ENCODE measurements at places on chromosomes 2 and 18.

GRCh38 chr2:84879584-84880394, 1.1 kb downstream of the TRABD2A start:
- DNase-seq: no peak

- DNase-seq: no peak
Measured at GRCh38 chr2:197809064-197809463, 4.7 kb downstream of the PLCL1 start.

DNA sequence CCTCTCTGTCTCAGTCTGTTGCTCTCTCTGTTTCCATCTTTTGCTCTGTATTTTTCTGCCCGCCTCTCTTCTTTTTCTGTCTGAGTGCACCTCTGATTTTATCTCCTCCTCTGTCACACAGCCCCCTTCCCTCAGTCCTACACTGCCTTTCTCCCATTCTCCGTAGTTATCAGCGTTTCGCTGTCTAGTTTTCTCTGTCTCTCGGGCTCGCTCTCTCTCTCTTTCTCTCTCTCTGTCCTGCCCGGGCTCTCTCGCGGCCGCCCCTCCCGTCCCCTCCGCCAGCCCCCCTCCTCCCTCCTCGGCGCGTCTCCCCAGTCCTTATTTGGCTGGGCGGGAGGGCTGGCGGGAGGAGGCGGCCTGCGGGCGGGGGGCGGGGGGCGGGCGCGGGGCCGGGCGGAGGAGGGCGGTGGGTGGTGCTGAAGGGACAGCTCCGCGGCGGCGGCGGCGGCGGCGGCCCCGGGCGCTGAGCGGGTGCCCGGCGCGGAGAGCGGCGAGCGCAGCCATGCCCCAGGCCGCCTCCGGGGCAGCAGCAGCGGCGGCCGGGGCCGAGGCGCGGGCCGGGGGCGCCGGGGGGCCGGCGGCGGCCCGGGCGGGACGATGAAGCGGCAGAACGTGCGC, at the start of gene KCNK3:
Gene KCNK3, plus strand, starts transcription at position 444 of the 618 bp plus-strand sequence. Its CDS starts 154 bp downstream, at position 598.
- peak; percentile 80 for DNase-seq

DNA sequence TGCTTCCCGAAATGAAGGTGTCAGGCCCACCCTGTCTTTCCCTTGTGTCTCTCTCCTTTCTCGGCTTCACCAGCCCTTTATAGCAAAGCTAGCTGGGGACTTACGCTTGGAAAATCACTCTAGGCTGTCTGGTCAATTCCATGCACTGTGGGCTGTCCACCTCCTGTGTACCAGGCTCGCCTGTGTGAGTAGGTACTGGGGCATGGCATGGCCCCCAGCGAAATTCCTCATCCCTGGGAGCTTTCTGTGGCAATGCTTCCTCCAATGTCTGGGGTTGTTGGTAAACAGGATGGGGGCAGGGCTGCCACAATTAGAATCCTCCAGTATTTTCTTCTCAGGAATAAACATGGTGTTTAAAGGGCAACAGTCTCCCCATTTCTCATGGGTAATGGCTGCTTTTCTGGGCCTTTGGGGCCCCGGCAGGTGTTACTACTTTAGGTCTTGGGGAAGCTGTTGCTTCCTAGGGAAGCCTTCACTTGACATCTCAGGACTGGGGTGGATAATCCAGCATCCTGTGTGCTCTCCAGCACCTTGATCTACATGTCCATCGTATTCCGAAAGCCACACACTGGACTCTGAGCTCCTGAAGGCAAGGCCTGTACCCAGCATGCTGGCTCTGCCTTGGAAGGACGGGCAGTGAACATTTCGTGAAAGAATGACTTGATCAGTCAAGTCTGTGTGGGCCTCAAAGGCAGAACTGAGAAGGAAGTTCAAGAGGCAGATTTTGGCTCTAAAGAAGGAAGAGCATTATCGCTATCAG, 21.1 kb downstream of the RHOB start:
- DNase-seq: no peak

DNA sequence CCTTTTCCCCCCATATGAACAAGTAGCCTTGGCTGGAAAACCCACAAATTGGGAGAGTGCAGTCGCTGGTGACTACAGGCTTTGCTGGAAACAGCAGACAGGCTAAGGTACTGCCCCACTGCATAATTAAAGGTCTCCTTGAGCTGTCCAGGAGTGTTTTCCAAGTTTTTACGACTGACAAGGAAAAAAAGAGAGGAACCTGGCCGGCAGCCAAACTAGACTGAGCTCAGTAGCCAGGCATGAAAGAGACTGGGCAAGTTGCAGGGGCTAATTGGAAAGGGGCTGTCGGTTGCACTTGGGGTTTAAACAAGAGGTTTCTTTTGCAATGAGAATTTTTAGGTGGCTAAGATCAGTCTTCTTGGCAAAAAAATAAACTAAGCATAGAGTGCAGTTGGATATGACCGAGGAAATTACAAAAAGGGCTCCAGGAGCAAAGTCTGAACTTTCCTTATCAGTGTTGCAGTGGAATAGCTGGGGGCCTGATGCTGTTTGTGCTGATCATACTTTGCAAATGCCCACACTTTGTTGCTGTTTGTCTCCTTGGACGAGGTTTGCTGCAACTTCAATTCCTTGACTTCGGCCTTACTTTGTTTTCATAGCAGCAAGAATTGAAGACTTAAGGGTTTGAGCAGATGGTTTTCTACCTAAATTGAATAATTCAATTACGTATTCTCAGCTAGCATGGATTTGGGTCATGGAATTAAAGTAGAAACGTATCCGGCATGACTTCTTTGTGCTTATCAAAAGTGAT, 2.1 kb downstream of the GULP1 start:
- DNase-seq: no peak

DNA sequence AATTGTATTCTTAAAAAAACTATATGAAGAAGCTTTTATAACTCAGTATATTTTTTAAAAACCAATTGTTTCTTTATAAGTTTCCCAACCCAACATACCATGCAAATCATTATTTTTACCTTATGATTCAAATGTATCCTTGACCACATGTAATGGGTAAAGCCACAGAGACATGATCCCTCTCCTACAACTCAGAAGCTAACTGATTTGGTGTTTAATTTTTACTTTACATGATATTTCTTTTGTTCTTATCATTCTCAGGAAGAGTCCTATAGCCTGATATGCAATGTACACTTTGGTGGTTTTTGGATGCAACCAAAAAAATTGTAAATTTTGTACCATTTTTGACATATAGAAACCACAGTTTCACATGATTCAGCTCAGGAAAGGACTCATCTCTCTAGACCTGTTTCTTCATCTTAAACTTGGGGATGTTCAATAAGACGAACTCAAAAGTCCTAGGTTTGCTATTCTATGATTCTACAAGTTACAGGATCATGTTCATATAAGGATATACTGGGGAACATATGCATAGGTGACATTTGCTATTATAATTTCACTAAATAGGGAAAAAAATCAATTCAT, 85.2 kb upstream of the RBBP8 start:
- DNase-seq: no peak

DNA sequence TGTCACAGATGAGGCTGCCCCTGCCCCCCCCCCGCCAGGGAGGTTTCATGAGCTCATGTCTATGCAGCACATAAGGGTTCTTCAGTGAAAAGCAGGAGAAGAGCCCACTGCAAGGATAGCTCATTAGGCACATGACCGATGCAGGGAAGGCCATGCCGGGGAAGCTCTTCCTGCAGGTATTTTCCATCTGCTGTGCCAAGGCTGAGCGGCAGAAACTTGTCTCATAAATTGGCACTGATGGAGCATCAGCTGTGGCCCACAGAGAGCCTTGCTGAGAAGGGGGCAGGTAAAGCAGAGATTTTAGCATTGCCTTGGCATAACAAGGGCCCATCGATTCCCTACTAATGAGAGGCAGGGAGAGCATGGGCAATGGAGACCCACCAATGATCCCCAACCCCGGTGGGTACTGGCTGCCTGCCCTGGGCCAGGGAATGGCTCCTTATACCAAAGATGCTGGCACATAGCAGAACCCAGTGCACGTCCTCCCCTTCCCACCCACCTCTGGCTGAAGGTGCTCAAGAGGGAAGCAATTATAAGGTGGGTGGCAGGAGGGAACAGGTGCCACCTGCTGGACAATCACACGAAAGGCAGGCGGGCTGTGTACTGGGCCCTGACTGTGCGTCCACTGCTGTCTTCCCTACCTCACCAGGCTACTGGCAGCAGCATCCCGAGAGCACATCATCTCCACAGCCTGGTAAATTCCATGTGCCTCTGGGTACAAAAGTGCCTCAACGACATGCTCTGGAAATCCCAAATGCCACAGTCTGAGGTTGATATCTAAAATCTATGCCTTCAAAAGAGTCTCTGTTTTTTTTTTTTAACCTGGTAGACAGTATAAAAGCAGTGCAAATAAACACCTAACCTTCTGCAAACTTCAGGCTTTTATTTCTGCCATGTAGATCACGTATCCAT, 41.4 kb downstream of the STEAP3 start:
- peak; percentile 66 for DNase-seq

GRCh38 chr2:84319581-84319980, 139.5 kb downstream of the SUCLG1 start:
- no peak for DNase-seq

DNA sequence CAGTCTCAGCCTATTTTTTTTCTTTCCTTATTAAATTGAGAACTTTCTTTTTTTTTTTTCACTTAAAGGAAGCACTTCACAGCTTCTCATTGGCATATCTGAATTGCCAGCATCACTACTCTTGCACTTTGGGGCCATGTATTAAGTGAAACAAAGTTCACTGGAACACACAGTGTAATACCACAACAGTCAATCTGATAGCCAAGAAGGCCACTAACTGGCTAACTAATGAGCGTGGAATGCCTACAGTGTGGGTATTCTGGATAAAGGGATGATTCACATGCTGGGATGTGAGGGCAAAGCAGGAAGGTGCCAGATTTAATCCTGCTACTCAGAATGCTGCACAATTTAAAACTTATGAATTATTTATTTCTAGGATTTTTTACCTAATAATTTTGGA, 11.7 kb upstream of the C18orf63 start:
- no peak for DNase-seq

GRCh38 chr18:57728941-57729511, 74.1 kb downstream of the ATP8B1 start:
- DNase-seq: no peak

- no peak for DNase-seq
Measured at GRCh38 chr2:179939259-179939658, 67.8 kb downstream of the CWC22 start.

DNA sequence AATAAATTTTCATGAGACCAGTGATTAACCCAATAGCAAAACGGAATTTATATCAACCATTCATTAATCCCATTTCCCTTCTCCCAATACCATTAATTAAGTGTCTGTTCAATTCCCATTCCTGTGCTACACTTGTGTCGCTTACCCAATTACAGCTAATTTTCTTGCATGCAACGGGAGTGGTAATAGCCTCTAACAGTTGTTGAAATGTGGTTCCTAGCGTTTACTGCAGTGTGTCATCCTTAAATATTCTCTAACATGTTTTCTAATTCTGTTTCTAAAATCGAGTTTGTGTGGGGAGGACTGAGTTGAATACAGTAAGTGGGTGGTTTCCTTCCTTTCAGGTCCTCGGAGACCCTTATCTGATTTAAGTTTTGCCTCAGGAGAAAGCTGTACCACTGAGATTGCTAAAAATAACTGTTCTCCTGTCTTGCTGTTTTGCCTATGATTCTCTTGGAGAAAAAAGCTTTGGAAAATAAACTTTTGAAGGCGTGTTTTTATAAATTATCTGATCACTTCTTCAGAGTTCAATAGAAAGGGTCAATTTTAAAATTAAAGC, 59.3 kb upstream of the LRRTM1 start:
- DNase-seq: no peak

GRCh38 chr2:237772513-237772912, 26.1 kb upstream of the RBM44 start:
- DNase-seq: no peak

GRCh38 chr2:3487028-3487425, 32.3 kb downstream of the ADI1 start:
- peak; percentile 24 for DNase-seq

DNA sequence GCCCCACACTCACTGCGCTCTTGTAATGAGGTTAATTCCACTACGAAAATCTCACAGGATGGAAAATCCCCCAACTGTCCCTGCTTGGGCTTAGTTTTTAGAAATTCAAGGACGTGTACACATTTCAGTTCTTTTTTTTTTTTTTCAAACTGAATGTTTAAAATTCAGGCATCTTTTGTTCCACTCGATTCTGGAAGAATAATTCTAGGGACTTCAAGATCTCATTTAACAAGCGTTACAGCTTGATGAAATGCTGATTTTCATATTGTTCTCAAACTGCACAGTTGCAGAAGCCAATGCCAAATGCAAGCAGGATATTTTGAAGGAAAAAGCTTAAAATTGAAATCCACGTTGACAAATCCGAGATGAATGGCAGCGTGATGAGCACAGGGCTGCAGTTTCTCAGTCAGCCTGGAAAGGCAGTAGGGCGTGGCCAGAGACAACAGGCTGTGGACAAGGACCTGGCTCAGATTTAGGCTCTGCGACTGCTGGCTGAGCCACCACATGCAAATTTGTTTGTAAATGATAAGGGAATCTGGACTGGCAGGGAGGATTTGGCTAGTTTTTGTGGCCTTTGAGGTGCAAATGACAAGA, 128.1 kb upstream of the MYCN start:
- no peak for DNase-seq

- no peak for DNase-seq
Measured at GRCh38 chr2:231960810-231961348, 634 bp upstream of the DIS3L2 start.

DNA sequence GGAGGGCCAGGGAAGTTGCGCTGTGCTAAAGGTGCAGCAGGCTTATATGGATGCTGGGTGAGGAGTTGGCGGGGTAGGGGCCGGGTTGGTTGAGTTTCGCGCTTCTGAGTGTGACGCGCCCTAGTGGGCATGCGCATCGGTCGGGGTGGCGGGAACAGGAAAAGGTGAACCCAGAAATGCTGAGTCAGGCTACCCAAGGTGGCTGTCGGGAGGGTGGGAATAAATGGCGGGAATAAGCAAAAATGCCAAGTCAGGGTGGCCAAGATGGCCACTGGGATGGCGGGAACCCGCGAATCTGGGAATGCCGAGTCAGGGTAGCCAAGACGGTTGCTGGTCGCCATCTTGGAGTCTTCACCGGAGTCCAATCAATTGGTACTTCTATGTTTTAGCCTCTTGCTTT, 580.0 kb downstream of the SUCLG1 start:
- no peak for DNase-seq

DNA sequence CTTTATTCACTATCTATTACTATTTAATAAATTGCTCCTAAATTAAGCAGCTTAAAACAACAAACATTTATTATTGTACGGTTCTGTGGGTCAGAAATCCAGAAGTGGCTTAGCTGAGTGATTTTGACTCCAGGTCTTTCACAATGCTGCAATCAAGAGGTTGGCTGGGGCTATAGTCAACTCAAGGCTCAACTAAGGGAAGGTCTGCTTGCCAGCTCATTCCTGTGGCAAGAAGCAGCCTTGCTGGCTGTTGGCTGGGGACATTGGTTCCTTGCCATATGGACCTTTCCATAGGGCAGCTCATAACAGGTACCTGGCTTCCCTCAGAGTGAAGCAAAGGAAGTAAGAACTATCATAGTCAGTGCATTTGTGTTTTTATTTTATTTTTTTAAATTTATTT, 5.0 kb upstream of the MRPL19 start:
- DNase-seq: no peak

GRCh38 chr2:173658946-173659371, 304.3 kb downstream of the CDCA7 start:
- no peak for DNase-seq

GRCh38 chr2:195279840-195280427, 377.1 kb upstream of the SLC39A10 start:
- no peak for DNase-seq
